Activated CD8-positive, alpha-beta memory T cell treated with anti-CD3 and anti-CD28 coated beads for 1 hour (primary cell): ENCODE measurements at places on chromosomes 4 and X.

- DNase-seq, result no peak
Observed at GRCh38 chr4:9384126-9384525, 21.2 kb downstream of the USP17L30 start.

- DNase-seq, result no peak
Observed at GRCh38 chr4:106503116-106504050, 134.8 kb upstream of the GIMD1 start.

- no peak for DNase-seq
Observed at GRCh38 chrX:121258545-121258944, 211.1 kb downstream of the GLUD2 start.

GRCh38 chr4:18366892-18367291, 345.3 kb upstream of the LCORL start:
- DNase-seq, result no peak

- no peak for DNase-seq
Observed at GRCh38 chr4:8648816-8649630, 56.5 kb downstream of the CPZ start.

DNA sequence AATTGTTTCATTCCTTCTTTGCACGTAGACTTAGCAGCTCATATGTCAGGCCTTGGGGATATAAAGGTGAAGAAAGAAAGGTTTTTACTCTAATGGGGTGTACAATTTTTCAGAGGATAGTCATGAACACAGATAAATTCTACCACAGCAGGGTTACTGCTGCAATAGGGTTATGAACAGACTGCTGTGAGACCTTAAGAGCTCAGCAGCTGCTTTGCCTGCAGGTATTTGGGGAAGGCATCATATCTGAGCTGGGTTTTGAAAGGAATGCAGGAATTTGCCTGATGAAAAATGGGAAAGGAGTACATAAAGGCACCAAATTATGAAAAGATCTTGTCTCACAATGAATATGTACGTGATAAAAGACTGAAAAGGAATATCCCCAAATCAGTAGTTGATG, 128.9 kb downstream of the CEP135 start:
- no peak for DNase-seq

DNA sequence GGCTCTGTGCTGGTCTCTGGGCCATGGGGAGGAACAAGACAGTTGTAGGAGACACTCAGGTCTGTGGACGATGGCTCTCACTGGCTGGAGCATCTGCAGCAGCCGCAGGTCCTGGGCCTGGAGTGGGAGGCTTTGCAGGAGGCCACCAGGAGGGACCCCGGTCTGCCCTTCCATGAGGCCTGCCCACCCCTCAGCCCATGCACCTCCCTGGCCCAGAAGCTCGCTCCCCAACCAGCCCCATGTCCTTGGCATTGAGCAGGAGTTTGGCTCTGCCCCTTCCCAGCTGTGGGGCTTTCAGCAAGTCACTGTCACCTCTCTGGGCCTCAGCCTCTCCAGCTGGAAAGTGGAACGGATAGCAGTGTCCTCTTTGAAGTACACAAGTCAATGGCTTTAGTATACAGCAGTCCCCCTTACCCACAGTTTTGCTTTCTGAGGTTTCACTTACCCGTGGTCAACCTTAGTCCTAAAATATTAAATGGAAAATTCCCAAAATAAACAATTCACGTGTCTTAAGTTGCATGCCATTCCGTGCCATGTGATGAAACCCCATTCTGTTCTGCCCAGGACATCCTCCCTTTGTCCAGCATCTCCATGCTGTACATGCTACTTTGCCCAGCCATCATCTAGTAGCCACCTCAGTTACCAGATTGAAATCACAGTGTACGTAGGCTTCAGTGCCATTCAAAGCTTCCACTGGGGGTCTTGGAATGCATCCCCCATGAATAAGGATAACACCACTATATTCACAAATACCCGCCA, 104.0 kb downstream of the CPZ start:
- DNase-seq, result no peak

- DNase-seq, result no peak
Observed at GRCh38 chr4:35541146-35541887, 703.0 kb downstream of the ARAP2 start.

DNA sequence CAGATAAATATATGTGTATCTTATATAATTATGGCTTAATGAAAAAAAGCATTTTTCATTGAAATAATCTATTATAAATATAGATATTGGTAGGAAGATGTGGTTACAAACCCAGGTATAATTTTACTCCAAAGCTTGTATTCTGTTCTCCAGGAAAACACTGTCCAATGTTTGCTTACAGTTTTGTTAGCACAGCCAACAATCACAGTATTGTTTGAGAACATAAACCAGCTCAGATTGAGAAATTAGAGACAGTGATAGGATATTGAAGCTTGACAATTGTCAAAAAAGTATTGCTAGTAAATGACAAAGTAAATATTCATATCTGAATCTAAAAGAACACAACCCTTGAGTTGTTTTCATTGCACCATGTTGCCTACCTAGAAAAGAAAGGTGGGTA, 228.8 kb downstream of the ADGRL3 start:
- no peak for DNase-seq

GRCh38 chrX:25015486-25016360, at the start of gene ARX:
TSS of gene ARX (minus strand) at chrX:25015965. CDS start at chrX:25015737, 228 bp downstream.
- DNase-seq, result no peak

GRCh38 chr4:3436798-3437581, 4.8 kb upstream of the HGFAC start:
- no peak for DNase-seq

DNA sequence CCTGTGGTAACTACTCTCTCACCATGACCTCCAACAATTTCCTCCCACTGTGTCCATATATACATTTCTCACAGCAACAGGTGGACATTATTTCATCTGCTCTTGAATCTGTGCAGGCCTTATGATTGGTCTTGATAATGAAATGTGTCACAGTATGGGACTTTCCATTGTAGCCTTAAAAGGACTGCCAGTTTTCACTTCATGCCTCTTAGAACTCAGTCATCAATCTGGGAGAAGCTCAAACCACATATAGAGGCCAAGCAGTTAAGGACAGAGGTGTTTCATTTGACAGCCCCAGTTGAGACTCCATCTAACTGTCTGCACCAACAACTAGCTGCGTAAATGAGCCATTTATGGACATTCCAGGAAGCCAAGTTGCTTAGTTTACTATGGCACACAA, 1534.8 kb downstream of the ARAP2 start:
- no peak for DNase-seq

DNA sequence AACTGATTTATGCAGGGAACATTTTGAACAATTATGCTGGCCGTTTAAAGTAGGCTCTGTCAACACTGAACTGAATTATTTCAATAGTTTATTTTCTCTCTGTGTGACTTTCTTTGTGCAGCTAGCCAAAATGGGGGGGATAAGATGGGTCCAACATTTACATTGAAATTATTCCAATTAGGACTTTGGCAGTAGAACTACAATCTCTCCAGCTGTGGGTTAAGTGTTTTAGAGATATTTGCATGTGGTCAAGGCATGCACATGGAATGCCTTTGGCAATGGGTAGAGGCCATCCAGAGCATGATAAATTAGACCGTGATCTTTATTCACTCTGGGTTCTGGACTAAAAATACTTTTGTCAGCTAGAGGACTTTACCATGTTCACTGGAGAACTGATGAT, 107.9 kb upstream of the ELOVL6 start:
- no peak for DNase-seq

DNA sequence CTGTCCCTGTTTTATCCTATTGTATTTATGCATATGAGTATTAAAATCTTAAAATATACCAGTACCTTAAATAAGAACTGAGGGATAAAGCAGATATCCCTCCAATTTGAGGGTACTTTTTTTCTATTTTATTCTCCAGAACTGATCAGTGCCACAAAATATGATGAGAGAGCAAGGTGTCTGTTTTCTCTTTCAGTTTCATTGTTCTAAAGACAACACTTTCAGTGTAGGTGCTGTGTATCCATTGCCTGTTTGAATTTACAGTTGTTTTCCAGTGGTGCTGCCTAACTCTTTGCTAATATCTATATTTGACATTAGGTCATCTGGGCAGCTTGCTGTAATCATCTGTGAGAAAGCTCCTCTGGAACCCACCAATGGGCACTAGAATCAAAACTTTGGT, 394.7 kb downstream of the IL1RAPL1 start:
- DNase-seq, result no peak
